ENCODE measurements at places on chromosomes 16 and 17.

DNA sequence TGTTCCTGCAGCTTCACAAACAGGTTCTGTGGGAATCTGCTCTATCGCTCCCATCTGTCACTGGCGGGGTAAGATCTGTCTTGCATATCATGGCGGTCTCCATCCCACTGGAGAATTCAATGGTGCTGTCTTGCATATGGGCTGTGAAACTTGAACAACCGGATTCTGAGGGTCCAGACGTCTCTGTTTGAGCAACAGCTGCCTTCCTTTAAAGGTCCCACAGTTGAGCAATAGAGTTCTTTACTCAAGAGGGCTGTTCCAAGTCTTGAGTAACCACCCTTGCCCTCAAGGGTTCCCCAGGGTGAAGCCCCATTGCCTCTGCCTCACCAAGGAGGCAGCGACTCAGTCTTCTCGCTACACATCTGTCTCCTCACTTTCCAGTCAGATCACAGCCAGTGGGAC is 50.8 kb downstream of the ZFHX3 start:
- no peak for DNase-seq

DNA sequence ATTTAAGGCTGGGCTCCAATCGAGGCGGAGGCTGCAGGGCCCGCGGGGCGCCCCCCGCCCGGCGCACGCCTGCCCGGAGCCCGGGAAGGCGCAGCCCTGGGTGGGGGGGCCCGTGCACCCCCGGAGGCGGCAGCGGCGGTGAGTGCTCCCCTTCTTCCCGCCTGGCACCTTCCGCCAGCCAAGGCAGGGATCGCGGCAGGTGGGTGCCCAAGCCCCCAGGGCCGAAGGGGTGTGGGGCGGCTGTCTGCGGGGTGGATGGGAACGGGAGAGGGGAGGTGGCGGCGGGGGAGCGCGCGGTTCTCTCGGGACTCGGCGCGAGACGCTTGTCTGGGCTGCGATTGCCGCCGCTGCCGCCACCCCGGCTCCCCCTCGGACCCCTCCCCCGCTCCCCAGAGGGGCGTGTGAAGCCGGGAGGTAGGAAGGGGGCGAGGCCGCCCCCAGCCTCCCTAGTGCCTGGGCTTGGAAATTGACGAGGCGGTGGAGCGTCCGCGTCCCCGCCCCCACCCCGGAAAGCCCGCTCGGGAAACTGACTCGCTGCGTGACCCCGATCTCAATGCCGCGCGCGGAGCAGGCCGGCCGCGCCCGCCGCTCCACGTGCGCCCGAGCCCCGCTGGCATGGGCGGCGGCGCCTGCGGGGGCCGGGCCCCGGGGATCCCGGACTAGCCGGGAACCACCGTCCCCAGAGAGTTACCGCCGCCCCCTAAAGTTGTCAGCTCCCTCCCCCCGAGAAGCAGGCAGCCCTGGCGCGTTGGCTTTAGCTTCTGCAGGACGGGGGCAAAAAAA is 231.5 kb downstream of the MRTFB start:
- DNase-seq, result no peak

GRCh38 chr17:77128896-77129567 is 11.7 kb upstream of the SEC14L1 start:
- no peak for DNase-seq

GRCh38 chr16:90026135-90026534 is 6.9 kb upstream of the DBNDD1 start:
- DNase-seq, result no peak

DNA sequence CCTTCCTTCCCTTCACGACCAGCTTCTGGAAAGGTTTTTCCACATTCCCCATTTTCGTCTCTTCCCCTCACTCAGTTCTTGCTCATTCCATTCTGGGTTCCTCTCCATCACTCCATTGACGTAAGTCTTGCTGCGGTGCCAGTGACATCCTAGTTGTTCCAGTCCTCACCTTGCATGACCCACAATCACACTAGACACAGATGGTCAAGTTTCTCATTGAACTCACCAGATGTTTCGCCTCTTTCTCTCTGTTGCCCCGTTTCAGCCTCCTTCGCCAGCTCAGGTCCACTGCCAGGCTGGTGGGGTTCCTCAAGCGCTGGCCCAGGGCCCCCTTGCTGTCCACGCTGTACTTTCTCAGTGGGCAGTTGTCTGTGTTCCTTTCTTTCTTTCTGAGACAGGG is 43.4 kb downstream of the CCDC42 start:
- DNase-seq, result no peak

DNA sequence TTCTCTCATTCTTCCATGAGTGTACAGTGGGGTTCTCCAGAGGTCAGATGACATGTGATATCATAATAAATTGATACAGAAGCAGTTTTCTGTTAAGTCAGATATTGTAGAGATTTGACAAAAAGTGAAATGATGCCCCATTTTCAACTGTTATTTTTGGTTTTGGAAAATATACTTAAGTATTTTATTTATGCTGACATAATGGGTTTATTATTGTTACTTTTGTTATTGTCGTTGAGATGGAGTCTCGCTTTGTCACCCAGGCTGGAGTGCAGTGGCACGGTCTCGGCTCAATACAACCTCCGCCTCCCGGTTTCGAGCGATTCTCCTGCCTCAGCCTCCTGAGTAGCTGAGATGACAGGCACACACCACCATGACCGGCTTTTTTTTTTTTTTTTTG is 94.4 kb downstream of the DNAH9 start:
- no peak for DNase-seq
